DND-41 (cell line): ENCODE measurements at places on chromosomes 12 and 14.

DNA sequence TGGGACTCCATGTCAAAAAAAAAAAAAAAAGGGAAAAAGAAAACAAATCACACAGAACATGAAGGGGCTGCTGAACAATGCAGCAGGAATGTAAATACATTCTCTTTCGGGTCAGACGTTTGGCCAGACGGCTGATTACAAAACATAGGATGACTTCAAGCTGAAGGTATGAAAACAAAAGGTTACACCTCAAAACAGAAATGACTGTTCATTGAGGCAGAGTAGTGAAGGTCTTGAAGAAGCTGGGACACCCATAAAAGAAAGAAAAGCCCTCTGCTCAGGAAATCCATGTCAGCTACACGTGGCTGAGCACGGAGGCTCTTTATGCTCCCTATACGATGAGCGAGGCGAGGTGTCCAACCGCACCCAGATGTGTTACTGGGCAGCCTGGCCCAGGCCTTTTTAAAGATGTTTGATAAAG, 37.7 kb downstream of the FGD4 start:
- DNase-seq: no peak

- no peak for DNase-seq
Measured at GRCh38 chr12:45166056-45166455, 49.8 kb upstream of the ANO6 start.

DNA sequence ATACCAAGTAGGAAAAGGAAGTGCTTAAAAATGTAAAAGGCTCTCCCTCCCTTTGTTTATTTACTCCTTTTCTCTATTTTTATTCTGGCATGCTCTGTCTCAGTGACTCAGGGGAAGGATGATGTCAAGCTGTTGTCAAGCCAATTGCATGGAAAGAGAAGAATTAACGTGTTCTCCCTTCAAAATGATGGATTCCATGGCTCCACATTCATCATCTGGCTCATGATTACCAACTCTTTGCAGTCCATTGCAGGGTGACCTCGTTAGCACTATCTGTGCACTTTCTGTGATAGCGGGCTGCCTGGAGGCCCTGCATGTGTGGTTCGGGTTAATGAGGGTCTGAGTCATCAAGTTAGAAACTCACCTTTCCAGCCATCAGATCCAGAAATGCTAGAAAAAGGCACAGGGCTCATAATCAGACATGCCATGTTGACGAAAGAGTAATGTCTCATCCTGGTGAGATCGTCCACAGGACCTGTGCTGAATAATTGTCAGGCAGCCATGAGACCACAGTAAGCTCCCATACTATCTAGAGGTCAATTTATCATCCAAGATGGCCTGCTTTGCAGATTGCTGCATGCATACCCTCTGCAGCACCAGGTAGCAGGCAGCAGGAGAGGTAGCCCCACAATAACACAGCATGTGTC, 79.2 kb upstream of the BTG1 start:
- DNase-seq: no peak

DNA sequence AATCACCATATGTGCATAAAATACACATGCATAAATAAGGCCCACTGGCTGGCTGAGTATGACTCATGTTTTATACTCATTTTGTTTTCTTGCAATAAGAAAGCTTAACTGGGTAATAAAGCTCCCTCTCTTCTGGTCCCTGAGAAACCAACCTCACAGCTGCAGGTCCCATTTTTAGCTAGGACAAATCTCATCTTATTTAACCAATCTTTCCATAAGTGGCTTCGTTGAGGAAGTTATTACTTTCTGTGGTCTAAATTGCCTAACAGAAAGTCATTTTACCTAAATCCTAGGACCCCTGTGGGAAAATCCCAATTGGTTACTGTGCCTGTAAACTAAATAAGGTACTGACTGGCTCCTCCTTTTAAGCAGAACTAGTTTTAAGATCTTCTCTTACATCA, 232.8 kb upstream of the FBXO33 start:
- no peak for DNase-seq

- no peak for DNase-seq
Measured at GRCh38 chr12:58247633-58248032, 306.3 kb downstream of the ATP23 start.

GRCh38 chr14:23610090-23610814, 25.9 kb upstream of the DHRS2 start:
- peak; percentile 42 for DNase-seq

GRCh38 chr12:100326208-100326607, 30.7 kb upstream of the SLC17A8 start:
- DNase-seq: no peak

DNA sequence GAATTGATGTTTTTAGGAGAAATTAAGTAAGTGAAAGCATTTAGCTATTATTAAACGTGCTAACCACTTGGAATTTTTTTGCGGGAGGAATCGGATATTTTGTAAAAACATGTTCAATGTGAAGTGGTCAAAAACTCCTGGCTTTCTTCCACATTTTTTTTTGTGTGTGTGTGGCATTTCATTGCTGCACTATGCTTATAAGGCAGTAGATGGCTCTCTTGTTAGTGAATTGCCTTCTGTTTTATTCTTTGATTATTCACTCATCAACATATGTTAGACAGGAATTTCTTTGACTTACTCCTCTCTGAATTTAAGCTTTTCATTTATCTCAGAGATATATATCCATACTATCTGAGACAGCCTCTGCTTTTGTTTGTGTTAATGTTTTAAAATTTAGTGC, 71.3 kb downstream of the DERA start:
- no peak for DNase-seq

GRCh38 chr14:92751819-92752218, 3.4 kb upstream of the LGMN start:
- DNase-seq: peak; percentile 12

- no peak for DNase-seq
Measured at GRCh38 chr12:32964981-32965585, 68.5 kb upstream of the PKP2 start.

DNA sequence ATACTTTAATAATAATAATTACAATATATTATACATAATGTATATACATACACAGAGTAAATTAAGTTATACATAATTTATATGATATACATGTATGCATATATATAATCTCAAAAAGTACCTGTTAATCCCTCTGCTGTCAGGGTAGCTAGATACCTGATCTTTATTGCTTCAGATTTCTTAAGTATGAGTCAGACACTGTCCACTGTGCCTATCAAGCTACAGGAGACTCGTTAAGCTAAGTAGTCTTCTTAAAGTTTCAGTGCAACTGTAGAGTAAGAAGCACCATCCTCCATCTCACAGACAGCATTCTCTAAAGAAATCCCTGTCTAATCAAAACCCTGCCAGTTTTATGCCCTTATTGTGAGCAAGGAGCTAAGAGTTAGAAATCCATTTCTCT, 428.7 kb downstream of the RERGL start:
- DNase-seq: no peak

GRCh38 chr14:90274808-90275457, 18.6 kb downstream of the PSMC1 start:
- no peak for DNase-seq
